ENCODE measurements at places on chromosomes 3 and 15. TPM values are rescaled to one million over a fixed set of nuclear protein-coding genes. Genes with fewer than 3 reads are reported as not detected.

Gene GOLGA6A
- total RNA-seq, result not detected

Gene C15orf39
- 11.5 TPM for total RNA-seq

Gene SEMA5B
- total RNA-seq, result not detected

Gene AMIGO3
- 0.54 TPM for total RNA-seq

Gene TGM5
- total RNA-seq, result not detected

Gene ANKRD63
- not detected for total RNA-seq

Gene NCKIPSD
- 21.4 TPM for total RNA-seq

Gene GCHFR
- 5.8 TPM for total RNA-seq
